Upper lobe of left lung (tissue), 6 donors: ENCODE measurements at places on chromosomes 5 and 9. TPM values are rescaled to one million over a fixed set of nuclear protein-coding genes. Genes with fewer than 3 reads are reported as not detected.

DNA sequence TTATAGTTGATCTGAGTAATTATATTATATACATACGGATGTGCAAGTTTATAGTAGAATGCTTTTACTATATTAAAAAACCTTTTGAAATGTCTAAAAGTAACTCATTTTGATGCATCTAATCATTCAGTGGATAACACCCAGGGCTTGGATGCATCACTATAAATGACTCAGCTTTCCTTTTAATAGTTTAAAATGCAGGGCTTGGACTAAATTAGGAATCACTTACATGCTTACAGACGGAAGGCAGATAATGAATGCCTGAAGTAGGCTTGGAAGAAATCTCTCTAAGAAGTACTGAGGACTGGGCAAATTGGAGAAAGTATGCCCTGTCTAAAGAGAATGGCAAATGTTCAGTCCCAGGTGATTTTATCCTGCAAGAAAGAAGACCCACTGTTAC lies 362.5 kb upstream of the CCNH start:
- no peak for DNase-seq
- no peaks in the 10 kb centered on the region for H3K36me3 ChIP-seq
- H3K27me3 ChIP-seq = no peaks in the 10 kb centered on the region
- no peaks in the 10 kb centered on the region for H3K4me1 ChIP-seq
- no peak overlapping the region for H3K27ac ChIP-seq
- no peak overlapping the region for H3K4me3 ChIP-seq

DNA sequence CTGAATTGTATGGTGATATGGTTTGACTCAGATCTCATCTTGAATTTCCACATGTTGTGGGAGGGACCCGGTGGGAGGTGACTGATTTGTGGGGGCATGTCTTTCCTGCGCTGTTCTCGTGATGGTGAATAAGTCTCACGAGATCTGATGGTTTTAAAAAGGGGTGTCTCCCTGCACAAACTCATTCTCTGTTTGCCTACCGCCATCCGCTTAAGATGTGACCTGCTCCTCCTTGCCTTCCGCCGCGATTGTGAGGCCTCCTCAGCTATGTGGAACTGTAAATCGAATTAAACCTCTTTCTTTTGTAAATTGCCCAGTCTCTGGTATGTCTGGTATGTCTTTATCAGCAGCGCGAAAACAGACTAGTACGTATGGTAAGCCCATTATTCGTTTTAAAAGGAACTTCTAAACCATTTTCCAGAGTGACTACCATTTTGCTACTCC lies 48.7 kb downstream of the SLC36A1 start:
- H3K4me3 ChIP-seq = no peak overlapping the region
- H3K4me1 ChIP-seq = peaks cover 4% of the 10 kb centered on the region
- no peak for DNase-seq
- H3K27ac ChIP-seq = no peak overlapping the region

DDX4 gene
- not detected for total RNA-seq

BHMT2 gene
- total RNA-seq = 3.9 TPM

MLANA gene
- total RNA-seq = not detected

ADAMTSL2 gene
- 9.0 TPM for total RNA-seq
